Stimulated activated CD4-positive, alpha-beta T cell treated with anti-CD3 and anti-CD28 coated beads, Interleukin-12 subunit alpha, Interleukin-12 subunit beta, amount 100 ng/mL, for 4 hours (primary cell): ENCODE measurements at places on chromosomes 3 and 15.

DNA sequence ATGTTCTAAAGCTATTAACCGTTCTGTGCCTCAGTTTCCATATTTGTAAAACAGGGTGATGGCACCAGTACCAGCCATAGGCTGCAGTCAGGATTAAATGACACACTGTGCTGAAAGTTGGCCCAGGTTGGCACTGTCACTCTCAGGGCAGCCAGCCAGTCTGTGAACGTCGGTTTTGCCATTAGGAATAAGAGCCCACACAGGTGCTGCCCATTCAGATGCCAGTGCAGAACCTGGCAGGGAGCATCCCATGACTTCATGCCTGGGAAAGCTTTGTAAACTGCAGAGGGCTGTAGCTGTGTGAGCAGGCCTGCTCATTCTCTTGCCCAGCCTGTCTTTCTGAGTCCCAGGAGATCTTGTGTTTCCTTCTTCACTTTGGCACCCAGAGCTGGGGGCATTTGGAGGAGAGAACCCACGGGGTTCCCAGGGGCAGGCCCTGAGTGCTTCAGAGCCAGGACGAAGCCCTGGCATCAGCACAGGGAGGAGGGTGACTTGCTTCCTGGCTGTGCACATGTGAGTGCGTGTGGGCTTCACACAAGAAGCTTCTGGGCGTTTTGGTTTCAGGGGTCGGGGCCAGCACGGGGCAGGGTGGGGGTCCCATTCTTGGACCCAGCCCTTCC, 46.9 kb downstream of the ZNF710 start:
- DNase-seq = no peak

DNA sequence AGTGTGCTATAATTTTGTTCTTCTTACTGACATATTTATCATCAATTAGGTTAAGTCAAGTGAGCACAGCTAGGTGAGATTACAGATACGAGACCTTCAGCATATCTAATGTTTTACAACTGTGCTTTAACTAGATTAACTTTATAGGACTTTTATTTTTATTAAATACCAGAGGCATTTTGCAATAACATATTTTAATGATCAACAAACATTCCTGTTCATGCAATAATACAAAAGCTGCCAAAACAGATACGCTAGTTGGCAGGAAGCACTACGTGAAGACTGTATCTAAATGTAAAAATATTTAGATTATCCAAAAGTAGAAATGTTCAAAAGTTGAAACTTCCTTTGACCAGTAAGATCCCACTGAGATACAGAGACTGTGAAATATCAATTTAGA, 139.1 kb downstream of the CBLB start:
- DNase-seq = no peak

DNA sequence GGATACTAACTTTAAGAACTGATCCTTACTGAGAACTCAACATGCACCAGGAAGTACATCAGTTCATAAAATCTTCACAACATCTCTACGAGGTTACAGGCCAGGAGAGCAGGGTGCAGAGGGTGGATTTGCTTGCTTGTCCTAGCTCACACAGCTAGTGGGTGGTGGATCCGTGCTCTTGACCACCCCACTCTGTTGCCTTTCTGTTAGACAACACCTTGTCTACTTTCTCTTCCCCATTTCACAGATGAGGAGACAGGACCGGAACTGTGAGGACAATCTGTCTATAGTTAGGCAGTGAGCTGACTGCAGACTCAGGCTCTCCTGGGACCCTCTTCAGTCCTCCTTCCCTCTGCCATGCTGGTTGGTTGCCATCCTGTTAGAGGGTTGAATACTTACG, 221.7 kb upstream of the TLE3 start:
- DNase-seq = no peak

DNA sequence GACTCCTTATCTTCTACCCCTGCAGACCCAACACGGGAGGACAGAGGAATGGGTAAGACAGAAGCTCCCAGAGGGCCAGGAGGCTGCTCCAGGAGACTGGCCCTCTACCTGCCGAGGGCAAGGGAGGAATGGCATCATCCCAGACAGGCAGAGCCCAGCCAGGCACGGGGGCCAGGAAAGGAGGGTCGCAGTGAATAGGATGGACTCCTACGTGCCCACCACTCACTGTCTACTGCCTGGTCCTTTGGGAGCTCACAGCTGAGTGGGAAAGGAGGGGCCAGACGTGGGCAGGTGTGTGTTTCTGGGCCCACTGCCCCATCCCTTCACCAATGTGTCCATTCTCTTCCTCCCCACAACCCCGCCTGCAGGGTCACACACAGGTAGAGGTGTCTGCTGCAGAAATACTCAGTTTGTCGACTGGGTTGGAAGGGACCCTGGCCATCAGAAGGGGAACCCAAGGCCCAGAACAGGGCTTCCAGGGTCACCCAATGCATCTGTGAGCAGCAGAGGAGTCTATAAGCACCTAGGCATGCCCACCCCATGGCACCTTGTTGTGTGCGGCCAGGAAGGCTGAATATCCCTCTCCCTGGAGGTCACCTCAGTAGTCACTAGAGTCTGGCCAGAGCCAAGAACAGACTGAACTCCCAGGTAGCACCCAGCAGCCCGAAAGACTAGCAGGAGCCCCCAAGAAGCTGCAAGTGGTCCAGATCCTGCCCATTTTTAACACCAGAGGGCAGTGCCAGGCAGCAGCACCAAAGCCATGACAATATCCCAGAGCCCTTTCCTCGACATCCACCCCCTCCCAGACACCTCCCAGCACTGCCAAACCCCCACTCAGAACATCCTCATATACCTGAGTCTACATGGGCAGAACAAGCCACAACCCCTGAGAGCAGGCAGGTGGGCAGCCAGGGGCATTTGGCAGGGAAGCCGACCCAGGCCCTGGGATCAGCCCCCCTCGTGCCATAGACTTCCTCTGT, 24.0 kb downstream of the TKT start:
- DNase-seq = no peak

DNA sequence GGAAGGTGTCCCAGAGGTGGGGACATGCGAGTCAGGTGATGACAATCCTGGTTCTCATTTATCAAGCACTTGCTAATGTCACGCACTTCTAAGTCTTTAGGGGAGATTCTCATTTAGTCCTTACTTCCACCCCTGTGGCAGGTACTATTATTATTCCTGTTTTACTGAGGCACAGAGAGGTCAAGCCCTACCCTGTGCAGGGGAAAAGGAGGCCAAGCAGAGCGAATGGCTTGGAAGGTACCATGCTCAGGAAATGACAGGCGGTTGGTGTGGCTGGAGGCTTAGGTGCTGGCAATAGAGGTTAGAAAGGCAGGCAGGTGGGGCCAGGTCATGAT, 268.9 kb downstream of the UACA start:
- DNase-seq = no peak

DNA sequence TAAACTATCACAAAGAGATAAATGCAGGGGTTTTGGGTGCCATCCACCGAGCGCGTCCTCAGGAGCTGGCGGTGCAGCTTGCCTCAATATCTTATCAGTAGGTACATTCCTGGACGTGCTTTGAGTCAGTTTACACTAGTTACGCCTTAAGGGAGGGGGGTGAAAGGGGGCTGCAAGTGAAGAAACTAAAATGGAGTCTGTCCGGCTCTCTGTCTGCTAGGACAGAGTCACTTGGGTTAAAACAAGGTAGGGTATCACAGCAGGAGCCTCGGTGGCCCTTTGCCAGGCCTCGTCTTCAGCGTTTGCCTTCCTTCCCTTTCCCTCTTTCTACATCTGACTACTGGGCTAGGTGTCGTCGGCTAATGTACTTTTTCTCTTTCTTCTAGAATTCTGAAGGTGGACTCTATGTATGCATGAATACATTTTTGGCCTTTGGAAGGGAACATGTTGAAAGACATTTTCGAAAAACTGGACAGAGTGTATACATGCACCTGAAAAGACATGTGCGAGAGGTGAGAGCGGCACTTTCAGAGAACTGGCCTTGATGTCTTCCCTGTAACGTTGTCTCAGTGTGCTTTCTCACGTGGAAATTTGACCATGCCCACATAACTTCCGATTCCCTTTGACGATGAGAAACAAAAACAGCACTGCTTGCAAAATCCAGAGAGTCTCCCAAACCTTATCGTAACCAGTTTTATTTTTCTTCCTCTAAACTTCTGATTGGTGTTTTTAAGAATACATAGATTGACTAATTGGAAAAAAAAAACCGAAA, 28.8 kb downstream of the USP13 start:
- DNase-seq = no peak

GRCh38 chr3:37386627-37387230, 212.3 kb upstream of the LRRFIP2 start:
- no peak for DNase-seq

- DNase-seq = no peak
Observed at GRCh38 chr3:178170698-178171535, 365.3 kb upstream of the KCNMB2 start.

GRCh38 chr3:28576614-28577200, 228.1 kb upstream of the AZI2 start:
- DNase-seq = no peak

DNA sequence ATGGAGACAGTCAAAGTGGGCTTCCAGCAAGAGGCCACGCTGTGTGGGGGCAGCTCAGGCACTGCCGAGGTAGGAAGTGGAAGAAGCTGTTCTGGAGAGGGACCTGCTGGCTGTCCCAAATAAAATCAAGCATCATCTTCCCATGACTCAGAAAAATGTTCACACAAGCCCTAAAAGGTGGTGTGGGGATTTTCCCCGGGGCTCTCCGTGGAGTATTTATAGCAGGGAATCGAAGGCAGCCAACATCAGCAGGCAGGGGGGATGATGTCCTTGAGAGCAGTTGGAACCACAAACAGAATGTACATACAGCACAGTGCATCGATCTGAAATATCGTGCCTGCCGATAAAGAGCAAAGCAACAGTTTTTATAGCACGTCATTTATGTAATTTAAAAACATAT, 27.6 kb downstream of the PRR23E start:
- no peak for DNase-seq

DNA sequence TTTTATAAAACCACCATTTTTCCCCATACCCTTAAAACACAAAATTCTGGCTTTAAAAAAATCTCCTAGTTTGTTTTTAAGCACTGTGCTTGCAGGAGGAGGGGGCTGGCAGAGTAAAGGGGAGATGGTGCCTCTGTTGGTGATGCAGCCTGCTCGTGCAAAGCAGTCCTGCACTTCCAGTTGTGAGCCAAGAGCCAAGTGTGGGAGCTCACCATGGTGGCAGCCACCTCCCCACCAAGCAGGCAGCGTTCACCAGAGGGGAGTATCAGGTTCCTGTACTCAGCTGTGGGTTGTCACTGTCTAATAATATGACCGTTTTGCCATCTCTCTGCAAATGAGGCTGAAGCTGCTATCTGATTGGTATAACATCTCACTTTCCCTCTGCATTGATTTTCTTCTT, 164.8 kb downstream of the SYNPR start:
- no peak for DNase-seq

DNA sequence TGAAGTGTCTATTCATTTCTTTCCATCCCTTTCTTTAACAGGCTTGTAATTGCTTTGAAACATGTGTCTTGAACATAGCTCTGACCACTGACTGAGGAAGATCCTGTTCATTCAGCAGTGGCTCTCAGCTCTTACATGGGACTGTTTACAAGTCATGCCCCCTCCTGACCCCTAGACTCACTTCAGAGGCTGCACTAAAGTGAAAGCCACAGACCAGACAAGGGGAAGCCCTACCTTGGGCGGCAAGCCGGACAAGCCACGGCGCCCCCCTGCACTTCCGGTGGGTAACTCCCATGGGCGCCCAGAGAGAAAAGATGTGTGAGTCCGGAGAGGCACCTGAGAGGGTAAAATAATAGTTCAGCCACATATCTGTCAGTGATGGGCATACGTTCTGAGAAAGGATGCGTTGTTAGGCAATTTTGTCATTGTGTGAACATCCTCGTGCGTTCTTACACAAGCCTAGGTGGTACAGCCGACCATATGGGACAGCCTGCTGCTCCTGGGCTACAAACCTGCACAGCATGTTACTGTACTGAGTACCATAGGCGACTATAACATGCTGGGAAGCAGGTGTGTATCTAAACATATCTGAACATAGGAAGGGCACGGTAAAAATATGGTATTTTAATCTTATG, 116.2 kb downstream of the CHSY1 start:
- DNase-seq = no peak

DNA sequence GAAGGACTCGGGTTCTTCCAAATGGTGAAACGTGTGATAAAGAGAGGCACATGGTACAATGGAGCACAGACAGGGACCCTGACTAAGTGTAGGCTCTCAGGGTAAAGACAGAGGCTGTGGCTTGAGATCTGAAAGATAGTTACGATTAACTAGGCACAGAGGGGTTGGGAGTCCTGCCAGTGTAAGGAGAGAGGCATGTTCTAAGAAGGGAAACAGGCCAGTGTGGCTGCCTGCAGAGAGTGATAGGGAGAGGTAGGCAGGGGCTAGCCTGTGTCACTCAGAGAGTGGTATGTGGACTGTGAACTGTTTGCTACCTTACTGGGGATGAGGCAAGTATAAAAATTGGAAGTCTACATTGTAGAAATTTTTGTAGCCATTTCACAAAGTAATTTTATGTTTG, 109.5 kb downstream of the PEX5L start:
- DNase-seq = no peak

DNA sequence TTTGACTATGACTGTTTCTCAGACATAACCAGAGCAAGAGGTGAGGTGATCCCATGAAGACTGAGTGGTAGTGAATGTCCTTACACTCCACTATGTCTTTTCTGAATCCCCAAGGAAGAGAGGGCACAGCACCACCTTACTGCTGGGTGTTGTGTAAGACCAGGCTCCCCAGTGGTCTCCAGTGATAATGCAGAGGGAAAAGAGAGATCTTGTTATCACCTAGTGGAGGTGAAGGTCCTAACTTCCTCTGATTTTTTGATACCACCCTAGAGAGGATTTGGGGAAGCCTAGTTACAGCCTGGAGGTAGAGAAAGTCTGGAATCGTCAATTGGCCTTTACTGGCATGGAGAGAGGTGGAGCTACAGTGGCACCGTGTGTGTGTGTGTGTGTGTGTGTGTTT, 288.0 kb upstream of the BCHE start:
- DNase-seq = no peak

DNA sequence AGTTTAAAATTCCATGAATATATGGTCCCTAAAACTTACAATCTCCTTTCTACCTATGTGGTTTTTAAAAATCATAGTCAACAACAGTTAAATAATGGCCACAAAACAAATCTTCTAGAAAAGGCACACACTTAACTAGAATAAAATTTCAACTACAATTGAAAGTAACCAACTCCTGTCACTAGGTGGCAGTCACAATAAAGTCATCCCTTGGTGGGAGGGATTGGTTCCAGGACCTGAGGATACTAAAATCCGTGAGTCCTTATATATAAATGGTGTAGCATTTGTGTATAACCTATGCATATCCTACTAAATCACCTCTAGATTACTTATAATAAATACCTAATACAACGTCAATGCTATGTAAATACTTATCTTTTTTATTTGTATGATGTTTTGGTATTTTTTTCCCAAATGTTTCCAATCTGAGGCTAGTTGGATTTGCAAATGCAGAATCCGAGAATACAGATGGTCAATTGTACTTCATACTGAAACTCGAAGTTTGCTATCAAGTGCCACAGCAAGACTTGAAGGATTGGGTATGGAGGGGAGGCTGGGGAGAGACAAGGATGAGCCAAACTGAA, 172.6 kb downstream of the FMN1 start:
- DNase-seq = no peak
